ENCODE measurements at places on chromosomes 7 and 10.

- no peak for DNase-seq
These were observed 231.9 kb downstream of the MAD1L1 start for GRCh38 chr7:2000746-2001321.

- DNase-seq: no peak
These were observed 14.7 kb downstream of the KCTD7 start for GRCh38 chr7:66643395-66643794.

DNA sequence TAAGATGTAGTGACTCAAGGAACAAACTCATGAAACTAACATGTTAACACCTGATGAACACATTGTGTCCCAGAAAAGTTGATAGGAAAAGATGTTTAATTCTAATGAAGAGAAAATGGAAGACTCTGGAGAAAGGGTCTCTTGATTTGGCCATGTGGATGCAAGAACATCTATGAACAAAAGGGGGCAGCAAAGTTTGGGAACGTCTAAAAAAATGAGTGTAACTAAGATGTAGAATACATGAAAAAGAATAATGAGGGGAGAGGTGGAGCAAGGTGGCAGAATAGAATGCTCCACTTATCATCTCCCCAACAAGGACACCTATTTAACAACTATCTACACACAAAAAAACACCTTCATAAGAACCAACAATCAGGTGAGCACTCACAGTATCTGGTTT lies 805.1 kb downstream of the TNS3 start:
- DNase-seq: peak; percentile 2

DNA sequence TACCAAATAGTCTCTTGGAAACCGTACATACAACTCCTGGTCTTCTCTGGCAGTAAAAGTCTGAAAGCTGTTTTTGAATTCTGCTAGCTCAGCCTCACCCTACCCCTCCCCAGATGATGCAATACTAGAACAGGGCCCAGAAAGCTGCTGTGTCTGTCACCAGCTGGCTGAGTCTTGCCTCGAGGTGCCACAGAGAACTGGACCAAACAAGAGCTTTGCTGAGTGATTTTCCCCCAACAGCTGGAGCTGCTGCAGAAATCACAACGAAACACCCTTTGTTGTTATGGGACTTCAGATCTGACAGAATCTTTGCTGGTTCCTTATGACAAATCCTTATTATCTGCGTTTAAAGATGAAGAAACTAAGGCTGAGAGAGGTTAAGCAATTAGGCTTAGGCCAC lies 134.1 kb downstream of the SPAG6 start:
- no peak for DNase-seq

GRCh38 chr10:61166065-61166464 lies 222.1 kb upstream of the RHOBTB1 start:
- DNase-seq: no peak

GRCh38 chr7:45880433-45880860 lies 7.6 kb upstream of the CCDC201 start:
- DNase-seq: no peak

DNA sequence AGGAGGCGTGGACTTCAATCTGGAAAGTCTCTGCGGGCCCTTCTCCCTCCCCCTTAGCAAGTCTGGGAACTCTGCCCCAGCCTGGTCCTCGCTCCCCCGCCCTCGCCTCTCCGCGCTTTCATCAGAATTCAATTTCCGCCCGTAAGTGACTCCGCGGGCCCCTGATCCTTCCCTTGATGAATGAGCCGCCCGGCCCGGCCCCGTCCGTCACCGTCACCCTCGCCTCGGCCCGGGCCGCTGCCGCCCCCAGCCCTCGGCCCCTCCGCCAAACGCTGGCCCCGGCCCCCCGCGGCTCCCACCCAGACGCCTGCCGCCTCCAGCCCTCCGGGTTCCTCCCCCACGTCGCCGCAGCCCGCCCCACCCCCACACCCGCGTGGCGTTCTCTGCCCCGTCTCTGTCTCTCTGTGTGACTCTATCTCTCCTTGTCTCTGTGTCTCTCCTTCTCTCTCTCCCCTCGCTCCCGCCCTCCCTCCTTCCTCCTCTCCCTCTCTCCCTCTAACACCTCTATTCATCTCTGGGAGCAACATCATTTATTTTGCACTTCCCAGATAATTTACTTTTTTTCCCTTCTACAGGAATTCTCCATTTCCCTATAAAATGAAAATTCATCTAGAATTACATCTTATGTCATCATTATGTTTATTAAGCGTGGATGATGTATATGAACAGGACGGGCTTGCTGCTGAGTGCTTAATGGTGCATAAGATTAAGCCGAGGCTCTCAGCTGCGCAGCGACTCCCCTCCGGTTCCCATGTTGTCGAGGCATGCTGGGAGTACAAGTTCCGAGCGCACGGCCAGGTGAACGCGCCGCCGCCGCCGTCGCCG lies 91.2 kb upstream of the PAX2 start:
- no peak for DNase-seq

- DNase-seq: no peak
These were observed 10.4 kb upstream of the STOX1 start for GRCh38 chr10:68816796-68817412.

Measured in SW 1271 (cell line).